ENCODE measurements at places on chromosomes 16 and 17. TPM values are rescaled to one million over a fixed set of nuclear protein-coding genes. Genes with fewer than 3 reads are reported as not detected.

DNA sequence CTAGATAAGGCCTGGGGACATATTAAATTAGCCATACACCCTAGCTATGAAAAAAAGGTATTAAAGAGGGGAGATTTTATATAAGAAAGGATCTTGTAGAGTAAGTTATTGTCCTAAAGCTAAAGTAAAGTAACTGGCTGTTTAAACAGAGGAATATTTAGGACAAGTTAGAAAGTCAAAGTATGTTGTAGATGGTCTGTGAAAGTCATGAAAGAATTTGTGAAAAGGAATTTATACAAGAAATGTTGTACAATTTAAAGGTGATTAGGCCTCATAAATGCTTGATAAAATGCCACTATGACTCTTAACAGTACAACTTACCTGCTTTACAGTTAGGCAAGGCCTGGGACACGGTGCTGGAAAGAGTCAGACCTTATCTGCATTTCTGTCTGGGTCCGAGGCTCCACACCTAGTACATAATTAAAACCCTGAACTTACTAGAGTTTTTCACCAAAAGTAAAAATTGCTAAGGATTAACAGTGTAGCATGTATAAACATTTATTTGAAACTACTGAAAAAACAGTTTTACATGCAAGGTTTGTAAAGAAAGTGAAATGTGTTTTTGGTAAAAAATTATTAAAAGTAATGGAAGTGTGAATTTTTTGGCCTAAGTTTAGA is 445.3 kb upstream of the TOM1L1 start:
- DNase-seq: no peak

DNA sequence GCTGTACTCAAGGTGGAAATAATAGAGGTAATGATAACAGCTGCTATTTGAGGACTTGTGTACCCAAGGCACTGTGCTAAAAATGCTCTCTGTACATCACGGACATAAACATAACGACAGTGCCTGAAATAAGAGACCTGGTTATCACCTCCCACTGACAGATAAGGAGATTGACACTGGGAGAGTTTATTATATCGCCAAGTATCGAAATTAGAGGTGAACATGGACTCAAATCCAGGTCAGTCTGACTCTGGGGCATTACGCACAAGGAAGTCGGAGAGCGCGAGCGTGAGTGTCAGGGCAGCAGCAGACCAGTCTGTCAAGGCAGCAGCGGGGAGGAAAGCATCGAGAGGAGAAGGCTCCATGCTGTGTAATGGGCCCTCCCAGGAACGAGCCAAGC is 57.1 kb downstream of the GOSR1 start:
- DNase-seq: no peak

DNA sequence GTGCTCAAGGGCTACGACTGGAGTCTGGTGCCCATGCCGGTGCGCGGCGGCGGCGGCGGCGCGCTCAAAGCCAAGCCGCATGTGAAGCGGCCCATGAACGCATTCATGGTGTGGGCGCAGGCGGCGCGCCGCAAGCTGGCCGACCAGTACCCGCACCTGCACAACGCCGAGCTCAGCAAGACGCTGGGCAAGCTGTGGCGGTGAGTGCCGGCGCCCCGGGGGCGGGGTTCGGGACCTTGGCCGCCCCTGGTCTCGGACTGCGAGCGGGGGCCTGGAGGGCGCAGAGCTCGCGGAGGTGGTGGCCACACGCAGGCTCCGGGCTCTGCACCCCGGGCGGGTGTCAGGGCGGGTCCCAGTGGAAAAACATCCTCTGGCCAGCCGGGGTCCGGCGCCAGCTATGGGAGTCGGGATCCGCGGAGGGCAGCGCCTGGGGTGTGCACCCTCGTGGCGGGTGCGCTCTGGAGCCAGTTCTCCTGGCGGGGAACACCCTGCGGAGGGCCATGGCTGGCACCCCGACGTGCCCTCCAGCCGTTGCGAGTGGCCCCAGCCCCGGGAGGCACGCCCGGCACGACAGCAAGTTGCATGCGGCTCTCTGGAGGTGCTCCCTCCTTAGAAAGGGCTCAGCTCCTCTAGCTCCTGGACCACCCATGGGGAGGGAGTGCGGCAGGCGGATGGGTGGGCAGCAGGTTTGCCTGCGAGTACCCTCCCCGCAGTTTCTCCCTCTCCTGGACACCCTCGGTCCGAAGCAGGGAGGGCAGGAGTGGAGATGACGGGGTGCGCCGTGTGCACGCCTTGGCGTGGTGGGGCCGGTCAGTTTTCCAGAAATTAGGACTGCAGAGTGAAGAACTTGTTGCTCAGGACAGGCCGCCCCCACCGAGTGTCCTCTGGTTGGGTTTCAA is 824 bp downstream of the SOX8 start:
- no peak for DNase-seq

DNA sequence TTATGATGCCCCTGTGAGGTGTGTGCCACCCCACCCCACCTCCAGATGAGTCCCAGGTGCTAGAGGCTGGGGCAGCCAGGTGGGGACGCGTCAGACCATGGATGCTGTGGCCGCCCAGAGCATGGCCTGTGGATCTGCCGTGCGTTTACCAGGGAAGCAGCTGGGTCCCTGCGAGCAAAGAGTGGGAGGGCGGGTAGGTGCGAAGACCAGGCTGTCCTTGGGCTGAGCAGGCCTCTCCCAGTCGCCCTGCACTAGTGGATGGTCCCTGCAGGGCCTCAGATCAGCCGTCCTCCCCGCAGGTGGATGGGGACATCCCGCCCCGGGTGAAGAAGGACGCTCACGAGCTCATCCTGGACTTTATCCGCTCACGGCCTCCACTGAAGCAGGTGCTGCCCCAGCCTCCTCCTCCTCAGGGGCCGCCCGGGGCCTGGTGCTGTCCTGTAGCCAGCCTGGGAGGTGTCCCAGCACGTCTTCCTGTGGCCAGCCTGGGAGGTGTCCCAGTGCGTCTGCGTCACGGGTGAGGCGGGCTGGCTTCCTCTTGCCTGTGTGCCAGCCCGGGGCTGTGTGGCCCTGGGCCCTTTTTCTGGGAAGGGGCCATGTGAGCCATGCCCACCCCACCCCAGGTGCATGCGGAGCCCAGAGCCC is 18.0 kb upstream of the TCF25 start:
- no peak for DNase-seq

- DNase-seq: no peak
Observed at GRCh38 chr17:46991617-46992016, 12.6 kb upstream of the RPRML start.

DNA sequence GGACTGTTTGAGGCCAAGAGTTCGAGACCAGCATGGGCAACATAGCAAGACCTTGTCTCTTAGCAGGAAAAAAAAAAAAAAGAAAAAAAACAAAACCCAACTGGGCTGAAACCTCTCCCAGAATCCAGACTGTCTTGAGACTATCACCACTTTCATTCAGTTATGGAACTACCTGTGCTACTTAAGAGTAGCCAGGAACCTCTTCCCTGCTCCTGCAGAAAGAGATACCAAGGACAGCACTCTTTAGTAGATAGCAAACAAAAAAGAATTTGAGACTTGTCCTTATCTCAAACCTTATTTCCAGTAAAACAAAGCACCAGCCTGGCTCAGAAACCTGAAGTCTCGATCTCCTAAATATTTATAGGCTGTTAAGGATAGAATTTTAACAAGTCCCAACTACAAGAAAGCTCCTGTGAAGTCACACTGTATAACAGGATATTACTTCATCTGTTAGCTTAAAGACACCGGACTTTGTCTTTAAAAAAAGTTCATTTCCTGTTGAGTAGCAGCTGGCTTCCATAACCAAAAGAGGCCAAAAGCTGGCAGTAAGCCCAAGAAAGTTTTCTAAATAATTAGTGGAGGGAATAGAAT is 5.1 kb downstream of the CDR2 start:
- peak; percentile 82 for DNase-seq

- DNase-seq: no peak
Observed at GRCh38 chr16:23274968-23275367, 27.1 kb upstream of the SCNN1B start.

DNA sequence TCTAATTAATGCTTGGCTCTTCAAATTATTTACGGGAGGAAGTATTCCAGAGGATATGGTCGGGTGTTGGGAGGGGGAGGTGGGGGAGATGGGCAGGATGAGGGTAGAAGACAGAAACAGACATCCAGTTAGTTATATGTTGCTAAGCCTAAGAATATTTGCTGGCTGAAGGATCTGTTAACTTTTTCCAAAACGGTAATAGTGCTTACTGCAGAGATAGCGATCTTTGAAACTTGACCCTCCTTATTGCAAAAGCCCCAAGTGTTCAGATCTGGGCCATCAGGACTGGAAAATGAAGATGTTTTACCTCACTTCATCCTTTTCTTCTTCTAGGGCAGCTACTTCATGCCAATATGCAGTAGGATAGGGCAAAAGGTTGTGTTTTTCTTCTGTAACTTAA is 27.0 kb upstream of the MMD start:
- DNase-seq: peak; percentile 74

DNA sequence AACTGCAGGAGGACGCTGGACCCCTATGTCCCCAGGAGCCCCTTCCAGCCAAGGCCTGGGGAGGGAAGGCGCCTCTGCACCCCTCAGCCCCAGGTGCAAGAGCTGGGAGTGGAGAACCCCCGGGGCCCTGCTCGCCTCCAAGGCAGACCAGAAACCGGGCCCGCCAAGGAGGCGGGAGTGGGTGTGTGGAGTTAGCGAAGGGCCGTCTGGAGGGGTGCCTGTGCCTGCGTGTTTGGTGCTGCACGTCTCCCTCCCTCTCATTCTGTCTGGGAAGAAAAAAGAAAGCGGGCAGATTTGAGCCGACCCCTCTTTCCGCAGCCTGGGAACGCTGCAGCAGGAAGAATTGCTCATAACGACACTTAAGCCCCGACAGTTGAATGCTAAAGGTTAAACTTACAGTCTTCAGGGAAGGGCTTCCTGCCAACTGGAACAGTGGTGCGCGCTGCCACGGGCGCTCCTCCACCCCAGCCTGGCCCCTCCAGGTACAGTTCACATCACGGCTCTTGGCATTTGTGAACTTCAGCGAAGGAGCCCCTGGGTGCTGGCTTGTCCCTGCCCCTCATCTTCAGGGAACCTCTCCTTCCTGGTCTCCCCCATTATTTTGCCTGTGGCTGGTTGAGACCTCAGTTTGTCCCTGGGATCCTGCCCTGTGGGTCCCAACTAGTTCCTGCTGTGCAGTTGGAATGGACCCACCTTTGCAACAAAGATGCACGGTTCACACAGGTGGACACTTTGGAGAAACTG is 19.2 kb upstream of the ZFHX3 start:
- peak; percentile 85 for DNase-seq

CD7 gene
- not detected for polyA plus RNA-seq

DNA sequence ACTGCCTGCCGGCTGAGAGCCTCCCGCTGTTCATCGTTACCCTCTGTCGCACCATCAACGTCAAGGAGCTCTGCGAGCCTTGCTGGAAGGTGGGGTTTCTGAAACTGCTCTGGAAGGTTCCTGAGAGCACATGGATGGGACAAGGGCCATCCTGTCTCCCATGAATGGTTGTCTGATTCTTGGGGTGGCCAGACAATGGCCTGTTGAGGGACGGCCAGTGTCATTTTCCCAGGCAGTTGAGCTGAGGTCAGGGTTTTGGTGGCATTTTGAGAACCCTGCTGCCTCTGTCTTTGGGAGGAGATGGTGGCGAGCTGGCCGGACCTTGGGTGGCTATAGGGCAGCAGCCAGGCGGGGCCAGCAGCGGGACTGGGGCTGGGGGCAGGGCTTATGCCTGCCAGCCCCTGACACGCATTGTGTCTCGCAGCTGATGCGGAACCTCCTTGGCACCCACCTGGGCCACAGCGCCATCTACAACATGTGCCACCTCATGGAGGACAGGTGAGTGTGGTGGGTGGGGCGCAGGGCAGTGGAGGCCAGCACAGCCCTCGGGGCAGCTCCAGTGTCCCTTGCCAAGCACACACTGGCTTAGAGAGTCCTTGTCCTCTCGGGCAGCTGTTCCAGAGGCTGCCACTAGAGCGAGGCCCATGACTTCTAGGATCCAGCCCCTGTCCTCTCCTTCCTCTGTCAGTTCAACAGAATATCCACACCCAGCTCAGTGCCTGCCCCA is 9.1 kb downstream of the TSC2 start:
- DNase-seq: no peak

GRCh38 chr16:6081320-6081976 is 983.9 kb upstream of the EEF2KMT start:
- DNase-seq: no peak

B9D1 gene
- 32.0 TPM for polyA plus RNA-seq

DRC7 gene
- not detected for polyA plus RNA-seq

DNA sequence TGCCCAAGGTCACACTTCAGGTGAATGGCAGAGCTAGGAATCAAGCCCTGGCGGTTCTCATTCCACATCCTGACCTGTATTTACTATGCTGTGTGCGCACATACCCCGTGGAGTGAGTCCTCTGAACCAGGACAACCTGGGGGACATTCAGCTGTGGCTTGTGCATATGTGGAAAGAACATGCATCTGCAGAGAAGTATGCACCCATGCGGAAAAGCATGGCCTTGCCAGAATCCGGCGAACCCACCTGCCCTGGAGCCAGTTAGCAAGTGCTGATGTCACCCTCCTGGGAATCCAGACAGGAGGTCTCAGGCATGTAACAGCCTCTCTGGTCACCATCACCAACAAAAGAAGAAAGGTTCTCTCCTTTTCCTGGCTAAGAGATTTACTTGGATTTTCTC is 1.9 kb downstream of the RASL10B start:
- no peak for DNase-seq

SLC13A2 gene
- not detected for polyA plus RNA-seq

DNA sequence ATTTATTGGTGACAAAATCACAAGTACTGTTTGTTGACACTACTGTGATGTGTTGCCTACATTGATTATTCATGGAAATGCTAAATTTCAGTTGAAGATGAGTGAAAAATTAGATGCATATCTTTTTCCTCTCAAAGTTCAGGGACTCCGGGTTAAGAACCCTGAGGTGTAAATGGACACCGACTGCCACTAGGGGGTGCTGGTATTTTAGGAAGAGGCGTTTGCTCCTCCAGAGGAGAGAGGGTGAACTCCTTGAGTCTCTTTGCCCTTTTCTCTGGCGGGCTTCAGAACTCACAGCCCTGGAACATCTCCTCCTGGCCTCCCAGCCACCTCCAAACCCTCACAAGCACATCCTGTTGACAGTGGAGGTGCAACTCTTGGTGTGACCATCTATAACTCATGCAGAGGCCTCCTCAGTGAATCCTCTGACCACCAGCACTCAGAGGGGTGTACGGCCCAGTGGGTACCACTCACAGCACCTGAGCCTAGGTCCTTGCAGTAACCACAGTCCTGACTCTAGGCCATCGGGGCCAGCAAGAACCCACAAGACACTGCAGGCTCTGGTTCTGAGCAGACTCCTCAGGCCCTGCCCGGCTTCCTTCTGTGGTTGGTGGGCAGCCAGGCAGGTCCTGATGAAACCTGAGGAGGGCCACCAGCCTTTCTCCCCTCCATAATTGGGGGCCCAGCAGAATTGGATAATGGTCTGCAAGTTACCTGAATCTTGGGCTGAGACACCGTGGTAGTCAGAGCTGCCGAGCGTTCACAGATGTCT is 26.2 kb upstream of the PIK3R5 start:
- DNase-seq: peak; percentile 49

KCNH6 gene
- not detected for polyA plus RNA-seq
